ENCODE measurements at places on chromosomes 5 and 9.

DNA sequence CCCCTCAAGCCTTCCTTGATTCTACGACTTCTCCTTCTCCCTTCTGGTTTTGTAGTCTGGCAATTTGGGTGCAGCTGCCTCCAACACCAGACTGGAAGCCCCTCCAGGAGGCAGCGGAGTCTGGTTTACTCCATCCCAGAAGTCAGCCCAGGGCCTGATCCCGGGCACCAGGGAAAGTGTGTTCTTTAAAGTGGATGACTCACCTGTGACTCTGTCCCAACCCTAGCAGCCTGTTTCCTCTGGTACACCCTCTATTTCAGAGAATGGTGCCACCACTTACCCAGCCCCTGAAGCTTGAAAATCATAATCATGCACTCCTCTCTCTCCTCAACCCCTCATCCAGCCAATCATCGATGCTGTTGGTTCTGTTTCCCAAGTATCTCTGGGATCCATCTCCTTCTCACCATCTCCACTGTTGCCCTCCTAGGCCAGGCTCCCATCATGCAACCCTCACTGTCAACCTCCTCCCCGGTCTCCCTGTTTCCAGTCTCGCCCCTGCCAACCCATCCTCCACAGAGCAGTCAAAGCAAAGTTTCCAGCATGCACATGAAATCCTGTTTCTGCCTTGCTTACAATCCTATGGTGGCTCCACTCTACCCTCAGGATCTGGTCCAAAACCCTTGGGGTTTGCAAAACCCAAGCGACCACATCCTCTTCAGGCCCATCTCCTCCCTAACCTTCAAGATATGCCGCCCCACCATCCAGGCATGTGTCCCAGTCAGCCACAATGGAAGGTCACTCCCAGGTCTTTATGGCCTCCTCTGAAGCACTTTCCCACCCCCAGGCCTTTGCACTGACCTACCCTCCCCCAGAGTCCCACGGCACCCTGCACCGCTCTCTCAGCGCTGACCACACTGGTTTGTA lies 10.5 kb downstream of the LHX6 start:
- DNase-seq: no peak

- no peak for DNase-seq
Measured at GRCh38 chr9:95463148-95464060, 53.4 kb downstream of the PTCH1 start.

DNA sequence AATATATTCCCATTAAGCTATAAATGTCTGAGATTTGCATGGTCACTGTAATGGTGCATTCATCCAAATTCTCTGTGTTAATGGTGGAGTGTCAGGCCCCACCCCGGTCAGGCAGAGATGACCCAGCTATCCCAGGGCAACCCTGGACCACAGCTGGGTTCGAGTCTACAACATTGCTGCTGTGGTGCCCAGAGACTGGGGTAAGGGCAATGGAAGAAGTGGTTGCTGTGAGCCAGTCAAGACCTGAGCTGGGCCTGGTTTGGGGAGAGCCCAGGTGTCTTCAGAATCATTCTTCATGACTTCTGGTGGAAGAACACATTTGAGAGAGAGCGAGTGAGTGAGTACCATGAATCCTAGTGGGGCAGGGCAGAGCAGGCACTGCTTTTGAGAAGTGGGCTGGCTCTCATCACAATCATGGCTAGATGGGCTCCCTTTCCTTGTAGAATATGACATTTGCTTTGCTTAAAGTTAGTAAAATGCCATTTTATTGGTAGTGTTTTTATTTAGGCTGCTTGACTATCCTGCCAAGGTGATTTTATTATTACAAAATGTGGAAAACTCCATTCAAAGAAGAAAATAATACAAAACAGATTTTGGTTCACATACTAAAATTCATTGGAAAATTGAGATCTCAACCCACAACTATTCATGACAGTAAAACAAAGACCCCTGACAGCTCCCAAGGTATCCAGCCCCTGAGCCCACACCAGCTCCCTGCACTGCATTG lies 125.8 kb upstream of the SLC25A48 start:
- DNase-seq: no peak

- DNase-seq: no peak
Measured at GRCh38 chr9:134730761-134731496, 89.3 kb downstream of the COL5A1 start.

DNA sequence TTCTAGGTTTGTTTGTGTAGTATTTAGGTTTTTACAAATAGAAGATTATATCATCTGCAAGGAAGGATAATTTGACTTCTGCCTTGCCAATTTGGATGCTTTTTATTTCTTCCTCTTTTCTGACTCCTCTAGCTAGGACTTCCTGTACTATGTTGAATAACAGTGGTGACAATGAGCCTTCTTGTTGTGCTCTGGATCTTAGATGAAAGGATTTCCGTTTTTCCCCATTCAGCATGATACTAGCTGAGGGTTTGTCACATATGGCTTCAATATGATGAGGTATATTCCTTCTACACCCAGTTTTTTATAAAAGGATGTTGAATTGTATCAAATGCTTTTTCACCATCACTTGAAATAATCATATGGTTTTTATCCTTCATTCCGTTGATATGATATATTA lies 101.4 kb downstream of the FBXO4 start:
- DNase-seq: no peak

DNA sequence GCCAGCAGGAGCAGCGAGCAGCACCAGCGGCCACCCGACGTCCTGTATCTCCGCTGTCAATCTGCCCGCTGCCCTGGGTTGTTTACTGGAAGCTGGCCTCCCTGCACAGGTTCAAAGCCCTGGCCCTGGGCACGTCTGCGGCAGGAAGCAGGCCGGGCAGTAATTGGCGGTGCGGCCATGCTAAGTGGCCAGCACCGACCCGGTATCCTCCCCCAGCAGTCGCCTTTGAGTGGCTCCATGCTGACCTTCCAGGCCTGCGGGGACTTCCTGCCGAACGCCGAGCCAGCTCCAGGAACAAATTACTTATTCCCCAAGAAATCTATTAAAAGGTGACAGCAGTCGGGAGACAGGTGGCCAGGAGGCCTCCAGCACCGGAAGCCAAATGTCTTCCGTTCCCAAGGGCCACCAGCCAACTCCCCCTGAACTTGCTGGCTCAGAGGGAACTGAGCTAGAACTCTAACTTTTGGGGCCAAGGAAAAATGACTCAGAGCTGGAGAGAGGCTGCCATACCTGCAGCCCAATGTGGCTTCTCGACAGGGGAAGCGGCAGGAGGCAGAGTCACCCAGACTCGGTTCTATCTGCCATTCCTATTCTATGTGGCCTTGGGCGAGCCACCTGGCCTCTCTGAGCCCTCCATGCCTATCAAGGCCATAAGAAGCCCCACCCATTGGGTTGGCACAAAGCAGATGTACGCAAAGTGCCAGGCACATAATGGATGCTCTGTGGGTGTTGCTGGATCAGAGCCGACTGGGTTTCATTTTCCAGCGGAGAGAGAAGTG lies 13.7 kb upstream of the PSMB7 start:
- no peak for DNase-seq

- DNase-seq: no peak
Measured at GRCh38 chr9:122364783-122365150, 6.1 kb upstream of the PTGS1 start.

GRCh38 chr9:95092262-95093072 lies 225.0 kb downstream of the FANCC start:
- no peak for DNase-seq

DNA sequence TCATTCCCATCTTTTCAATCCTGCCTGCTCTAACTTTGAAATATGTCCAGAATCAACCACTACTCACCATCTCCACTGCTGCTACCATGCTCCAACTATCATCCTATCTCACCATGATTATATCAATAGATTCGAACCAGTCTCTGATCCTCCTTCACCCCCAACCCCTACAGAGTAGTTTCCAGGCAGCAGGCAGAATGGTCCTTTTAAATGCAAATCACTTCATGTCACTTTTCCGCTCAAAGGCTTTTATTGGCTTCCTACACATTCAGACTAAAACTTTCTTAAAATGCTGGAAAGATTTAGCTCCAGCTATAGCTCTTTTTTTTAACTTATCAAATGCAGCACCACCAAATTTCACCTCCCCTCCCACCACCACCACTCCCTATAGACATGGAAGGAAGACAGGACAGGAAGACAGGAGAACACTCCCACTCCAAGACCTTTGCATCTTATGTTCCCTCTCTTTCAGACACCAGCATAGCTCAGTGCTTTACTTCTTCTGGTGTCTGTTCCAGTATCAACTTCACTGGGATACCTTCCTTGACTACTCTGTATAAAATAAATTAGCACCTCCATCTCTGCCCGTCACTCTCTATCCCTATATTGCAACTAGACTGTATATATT lies 9.9 kb upstream of the PPP2R2B start:
- no peak for DNase-seq

DNA sequence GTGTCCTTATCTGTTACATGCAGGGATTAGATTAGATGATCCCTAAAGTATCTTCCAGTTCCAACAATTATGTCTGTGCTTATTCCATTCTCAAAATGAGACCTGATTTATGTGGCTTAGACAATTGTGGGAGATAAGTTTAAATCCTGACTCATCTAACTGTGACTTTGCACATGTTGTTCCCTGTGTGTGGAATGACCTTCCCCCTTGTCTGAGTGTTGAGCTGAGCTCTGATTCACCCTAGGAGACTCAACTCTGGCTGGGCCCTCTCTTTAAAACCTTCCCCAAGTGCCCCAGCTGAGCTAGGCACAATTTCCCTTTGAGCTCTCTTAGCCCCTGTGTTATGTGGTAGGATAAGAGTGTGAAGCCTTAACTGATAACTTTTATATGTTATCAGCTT lies 118.9 kb upstream of the ELL2 start:
- DNase-seq: no peak

GRCh38 chr9:70192707-70193106 lies 66.1 kb upstream of the SMC5 start:
- DNase-seq: no peak

GRCh38 chr5:177569894-177570293 lies 15.5 kb upstream of the FAM193B start:
- DNase-seq: no peak

DNA sequence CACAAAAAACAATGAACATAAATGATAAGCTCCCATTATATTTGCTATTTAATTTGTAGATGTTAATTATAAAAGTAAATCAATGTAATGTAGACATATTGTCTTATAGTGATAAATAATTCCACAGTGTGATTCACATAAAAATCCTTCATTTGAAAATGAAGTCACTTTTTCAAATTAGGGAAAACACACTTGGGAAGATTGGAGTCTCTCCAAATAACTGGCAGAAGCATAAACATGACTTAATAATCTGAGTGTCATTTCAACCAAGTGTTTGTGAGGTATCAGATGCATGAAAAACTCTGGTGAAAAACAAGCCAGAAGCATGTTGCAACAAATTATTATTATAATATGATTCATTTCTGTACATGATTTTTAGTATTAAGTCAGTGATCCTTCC lies 102.2 kb downstream of the CETN3 start:
- DNase-seq: no peak

DNA sequence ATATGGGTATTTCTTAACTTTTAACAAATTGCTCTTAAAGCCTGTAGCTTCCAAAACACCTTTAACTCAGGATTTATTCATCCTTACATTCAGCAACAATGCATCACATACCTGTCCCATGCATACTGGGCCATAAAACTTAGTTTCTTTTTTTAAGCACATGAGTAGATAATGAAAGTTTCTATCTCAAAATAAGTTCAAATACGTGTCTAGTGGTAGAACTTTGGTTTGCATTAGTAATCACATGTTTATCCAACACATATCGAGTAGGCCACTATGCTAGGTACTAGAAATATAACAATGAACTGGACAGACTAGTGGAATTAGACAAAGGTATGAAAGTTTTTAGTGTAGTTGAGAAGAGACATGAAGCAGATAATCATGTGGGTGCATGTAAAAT lies 99.6 kb downstream of the DOCK2 start:
- no peak for DNase-seq

DNA sequence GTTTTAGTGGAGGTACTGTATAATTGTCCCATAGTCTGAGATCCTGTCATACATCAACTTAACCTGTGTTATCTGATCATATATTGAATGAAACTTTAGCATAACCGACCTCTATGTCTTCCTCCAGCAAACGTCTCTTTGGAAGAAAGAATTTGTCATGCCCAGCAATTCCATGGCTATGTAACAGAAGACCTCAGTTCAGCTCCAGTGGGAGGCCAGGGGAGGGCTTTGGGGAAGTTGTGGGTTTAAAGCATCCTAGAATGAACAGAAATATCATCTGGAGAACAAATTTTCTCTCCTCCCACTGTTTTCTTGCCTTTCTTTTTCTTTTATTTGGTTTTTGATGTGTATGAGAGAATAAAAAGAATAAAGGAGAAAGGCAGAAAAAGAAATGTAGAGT lies 164.5 kb downstream of the GAS1 start:
- DNase-seq: no peak

GRCh38 chr9:33489066-33489465 lies 15.3 kb upstream of the NOL6 start:
- DNase-seq: no peak

DNA sequence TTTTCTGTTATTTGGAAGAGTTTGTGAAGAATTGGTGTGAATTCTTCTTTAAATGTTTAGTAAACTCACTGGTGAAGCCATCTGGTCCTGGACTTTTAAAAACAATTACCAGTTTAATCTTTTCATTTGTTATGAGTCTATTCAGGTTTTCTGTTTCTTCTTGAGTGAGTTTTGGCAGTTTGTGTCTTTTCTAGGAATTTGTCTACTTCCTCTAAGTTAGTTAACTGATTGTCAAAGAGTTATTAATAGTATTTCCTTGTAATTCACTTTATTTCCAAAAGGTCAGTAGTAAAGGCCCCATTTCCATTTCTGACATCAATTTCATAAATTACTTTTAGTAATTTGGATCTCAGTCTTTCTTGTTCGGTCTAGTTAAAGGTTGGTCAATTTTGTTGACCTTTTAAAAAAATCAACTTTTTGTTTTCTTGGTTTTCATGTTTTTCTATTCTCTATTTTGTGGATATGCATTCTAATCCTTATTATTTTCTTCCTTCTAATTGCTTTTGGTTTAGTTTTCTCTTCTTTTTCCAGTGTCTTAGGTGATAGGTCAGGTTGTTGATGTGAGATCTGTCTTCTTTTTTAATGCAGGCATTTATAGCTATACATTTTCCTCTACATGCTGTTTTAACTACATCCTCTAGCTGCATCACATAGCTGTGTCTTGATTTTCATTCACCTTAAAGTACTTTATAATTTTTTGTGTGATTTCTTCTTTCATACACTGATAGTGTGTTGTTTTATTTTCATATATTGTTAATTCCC lies 7.3 kb upstream of the SMIM3 start:
- DNase-seq: no peak

- DNase-seq: no peak
Measured at GRCh38 chr9:84371737-84372136, 31.2 kb upstream of the SLC28A3 start.

DNA sequence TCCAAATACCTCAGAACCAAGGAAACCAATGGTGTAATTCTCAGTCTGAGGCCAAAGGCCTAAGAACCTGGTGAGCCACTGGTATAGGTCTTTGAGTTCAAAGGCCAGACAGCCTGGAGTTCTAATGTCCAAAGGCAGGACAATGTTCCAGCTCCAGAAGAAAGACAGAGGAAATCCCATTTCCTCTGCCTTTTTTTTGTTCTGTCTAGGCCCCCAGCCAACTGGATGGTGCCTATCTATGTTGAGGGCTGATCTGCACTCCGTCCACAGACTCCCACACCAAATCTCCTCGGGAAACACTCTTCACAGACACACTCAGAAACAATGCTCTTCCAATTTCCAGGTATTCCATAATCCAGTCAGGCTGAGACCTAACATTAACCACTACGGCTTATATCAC lies 30.1 kb downstream of the FNIP1 start:
- DNase-seq: no peak

GRCh38 chr5:109186759-109187158 lies 223.0 kb downstream of the PJA2 start:
- no peak for DNase-seq
